ENCODE measurements at places on chromosomes 7 and 10.

- DNase-seq: no peak
These were observed 107.0 kb upstream of the MGMT start for GRCh38 chr10:129360046-129360445.

GRCh38 chr7:159097661-159098423 lies 46.8 kb downstream of the VIPR2 start:
- DNase-seq: no peak

GRCh38 chr7:18361756-18362155 lies 133.8 kb upstream of the HDAC9 start:
- no peak for DNase-seq

DNA sequence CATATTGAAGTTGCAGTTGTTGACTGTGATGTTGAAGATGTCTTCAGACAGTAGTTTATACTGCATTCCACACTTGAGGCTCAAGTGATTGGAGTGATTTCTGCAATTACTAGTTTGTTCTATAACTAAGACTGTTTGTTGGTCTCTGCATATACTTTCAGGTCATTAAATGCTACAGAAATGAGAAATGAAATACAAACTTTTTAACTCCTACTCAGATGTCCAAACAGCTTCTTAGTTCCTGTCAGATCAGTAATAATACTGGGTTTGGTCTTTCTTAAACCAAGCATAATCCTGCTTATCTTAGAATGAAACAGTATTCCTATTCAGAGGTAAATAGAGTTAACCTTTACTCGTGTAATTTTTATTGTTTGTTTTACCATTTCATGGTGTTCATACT lies 115.9 kb downstream of the CCNY start:
- DNase-seq: no peak

Measured in activated T-cell treated with anti-CD3 and anti-CD28 coated beads for 24 hours (primary cell).